NK-92 treated with Interleukin-12 subunit alpha and Interleukin-12 subunit beta, amount 100 ng/mL, for 24 hours (cell line): ENCODE measurements at places on chromosomes 4 and X.

DNA sequence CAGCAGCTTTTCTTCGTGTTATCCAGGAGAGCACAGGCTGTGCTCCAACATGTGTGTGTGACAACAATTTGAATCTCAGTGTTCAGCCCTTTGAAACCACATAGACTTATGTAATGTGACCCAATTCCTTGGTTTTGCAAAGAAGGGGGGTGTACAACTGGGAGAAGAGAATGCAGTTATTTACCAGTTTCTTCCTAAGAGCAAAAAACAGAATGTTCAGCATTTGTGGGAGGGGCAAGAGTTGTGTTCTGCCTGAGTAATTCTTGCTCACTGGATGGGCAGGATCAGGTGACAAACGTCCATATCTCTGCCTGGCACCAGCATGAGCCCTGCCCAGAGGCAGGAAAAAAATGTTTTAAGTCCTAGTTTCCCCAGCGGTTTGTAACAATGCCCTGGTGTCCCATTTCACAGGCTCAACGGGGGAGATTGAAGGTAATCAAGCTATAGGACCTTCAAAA, 72.0 kb downstream of the PRPS1 start:
- no peak for DNase-seq

GRCh38 chr4:39998659-39999345, 21.1 kb upstream of the PDS5A start:
- no peak for DNase-seq

- no peak for DNase-seq
These were observed 65.3 kb downstream of the PDLIM5 start for GRCh38 chr4:94516999-94517398.

- DNase-seq = no peak
These were observed 14.5 kb upstream of the GTPBP6 start for GRCh38 chrX:332916-333610.

- DNase-seq = no peak
These were observed 4.2 kb upstream of the TMSB4X start for GRCh38 chrX:12970691-12971202.

- no peak for DNase-seq
These were observed 1.4 kb downstream of the MAMLD1 start for GRCh38 chrX:150364347-150365050.

- DNase-seq = no peak
These were observed 23.6 kb upstream of the RASGEF1B start for GRCh38 chr4:81495345-81495744.

DNA sequence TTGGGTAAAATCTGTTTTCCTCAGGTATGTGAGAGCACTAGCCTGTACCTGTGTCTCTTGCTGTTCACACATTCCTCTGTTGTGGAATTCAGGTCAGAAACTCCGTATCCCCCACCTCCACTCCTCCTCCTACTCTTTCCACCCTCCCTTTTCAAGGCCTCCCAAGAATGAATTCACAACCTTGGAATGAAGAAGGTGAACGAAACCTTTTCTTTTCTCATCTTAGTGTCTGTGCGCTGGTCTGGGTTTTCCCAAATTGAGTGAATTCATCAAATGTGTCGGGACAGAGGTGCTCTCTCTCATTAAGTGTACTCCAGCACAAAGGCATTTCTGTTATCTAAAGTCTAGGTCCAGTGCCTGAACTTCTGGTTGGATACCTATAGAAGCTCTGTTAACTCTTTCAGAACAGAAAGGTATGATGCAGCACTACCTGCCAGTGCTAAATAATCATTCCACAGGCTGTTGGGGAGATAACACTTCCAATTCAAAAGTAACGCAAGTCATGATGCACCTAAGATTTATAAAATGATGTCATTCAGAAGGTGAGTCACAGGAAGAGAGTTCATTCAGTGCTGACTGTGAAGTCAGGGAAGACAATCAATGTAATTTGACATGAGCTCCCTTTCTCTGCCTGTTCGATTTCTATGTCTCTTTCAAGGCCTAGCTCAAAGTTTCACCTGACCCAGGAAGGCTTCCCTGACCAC, 41.9 kb downstream of the COL4A6 start:
- DNase-seq = no peak

DNA sequence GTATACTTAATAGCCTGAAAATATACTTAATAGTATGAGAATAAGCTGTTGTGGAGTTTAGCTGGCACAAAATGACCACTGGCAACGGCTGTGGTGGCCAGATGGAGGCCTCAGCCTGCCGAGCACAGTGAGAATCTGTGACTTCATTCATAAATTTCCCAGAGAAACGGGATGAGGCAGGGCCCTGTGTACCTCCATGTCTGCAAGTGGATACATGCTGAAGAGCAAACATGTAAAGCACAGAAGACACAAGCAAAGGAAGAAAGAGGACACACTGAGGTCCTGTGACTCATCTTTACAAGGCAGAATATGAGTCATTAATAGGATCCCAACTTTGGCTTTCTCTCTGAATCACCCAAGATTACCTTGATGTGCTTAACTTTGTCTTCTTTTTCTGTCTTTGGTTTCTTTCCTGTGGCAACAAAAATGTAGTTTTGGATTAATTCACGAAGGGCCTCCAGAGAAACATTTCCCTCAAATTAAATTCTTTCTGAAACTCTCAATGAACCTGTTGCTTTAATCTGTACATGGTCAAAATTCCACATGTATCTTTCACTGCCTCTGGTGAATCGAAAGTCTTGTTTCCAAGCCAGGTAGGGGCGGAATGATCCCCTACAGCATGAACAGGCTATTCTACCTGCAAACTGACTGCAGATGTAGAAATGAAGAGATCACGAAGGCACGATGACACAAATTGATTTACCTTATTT, 56.4 kb downstream of the IRF2 start:
- no peak for DNase-seq

- no peak for DNase-seq
These were observed 272.7 kb upstream of the FAT4 start for GRCh38 chr4:125042041-125042440.

GRCh38 chr4:16794816-16795445, 103.5 kb downstream of the LDB2 start:
- DNase-seq = peak; percentile 1

- no peak for DNase-seq
These were observed 607.5 kb downstream of the PACRGL start for GRCh38 chr4:21307709-21308108.
